ENCODE measurements at places on chromosomes 2 and 18.
A peak's percentile ranks its signal among the peaks of the same experiment; 100 is the strongest.

GRCh38 chr2:55811048-55811447 lies 112.5 kb downstream of the EFEMP1 start:
- no peak for DNase-seq

- no peak for DNase-seq
Measured at GRCh38 chr2:239271882-239272281, 128.9 kb downstream of the HDAC4 start.

- DNase-seq = no peak
Measured at GRCh38 chr18:74163019-74163660, 14.8 kb downstream of the TIMM21 start.

DNA sequence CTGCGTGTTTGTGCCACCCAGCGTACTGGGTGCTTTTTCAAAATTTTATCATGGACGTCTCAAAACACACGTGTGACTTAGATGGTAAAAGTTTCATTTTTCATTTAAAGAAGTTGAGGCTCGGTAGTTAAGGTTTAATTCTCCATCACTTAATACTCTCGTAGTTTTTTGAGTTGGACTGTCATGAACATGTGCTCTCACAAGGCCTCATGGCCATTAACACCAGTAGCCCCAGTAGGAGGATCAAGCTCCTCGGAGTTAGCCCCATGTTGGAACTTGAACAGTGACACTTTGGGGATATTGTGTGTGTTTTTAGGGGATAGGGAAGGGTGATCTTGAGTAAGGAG lies 15.3 kb downstream of the NMUR1 start:
- no peak for DNase-seq

- DNase-seq = no peak
Measured at GRCh38 chr2:101478181-101479001, 3.5 kb upstream of the RFX8 start.

DNA sequence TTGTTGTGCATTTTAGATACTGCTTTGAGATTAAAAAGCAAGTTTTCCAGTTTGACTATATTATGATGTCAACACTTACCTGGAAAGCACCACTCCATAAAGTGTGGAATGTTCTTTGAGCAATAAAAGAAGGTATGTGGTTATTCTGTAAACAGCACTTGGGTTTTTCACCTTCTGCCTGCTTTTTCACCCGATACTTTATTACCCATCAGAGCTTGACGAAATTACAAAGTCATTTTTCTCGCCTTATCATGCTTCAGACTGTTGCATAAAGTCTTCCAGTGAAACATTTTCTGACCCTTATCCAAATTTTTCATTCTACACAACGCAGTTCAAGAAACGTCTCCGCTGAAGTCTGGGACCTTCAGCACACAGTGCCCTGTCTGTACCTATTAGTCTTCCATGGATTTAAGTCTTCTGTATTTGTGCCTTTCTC lies 25.2 kb downstream of the CAB39 start:
- no peak for DNase-seq

DNA sequence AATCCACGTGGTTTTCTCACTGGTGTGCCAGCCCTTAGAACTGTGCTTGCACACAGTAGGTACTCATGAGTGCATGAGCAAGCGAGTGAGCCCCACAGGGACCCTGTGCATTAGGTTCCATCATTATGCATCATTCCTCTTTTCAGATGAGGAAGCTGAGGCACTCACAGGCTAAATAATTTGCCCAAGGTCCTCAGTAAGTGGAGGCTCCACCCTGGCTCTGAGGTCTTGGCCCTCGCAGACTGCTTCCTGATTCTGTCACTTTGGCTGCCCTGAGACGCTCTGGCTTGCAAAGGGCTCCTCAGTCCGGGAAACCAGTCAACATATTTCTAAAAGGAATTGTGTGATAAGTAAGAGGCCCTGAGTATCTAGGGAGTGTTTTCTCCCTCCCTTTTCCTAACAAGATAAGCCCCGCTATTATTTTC lies 71.7 kb downstream of the IL1R2 start:
- DNase-seq = no peak

DNA sequence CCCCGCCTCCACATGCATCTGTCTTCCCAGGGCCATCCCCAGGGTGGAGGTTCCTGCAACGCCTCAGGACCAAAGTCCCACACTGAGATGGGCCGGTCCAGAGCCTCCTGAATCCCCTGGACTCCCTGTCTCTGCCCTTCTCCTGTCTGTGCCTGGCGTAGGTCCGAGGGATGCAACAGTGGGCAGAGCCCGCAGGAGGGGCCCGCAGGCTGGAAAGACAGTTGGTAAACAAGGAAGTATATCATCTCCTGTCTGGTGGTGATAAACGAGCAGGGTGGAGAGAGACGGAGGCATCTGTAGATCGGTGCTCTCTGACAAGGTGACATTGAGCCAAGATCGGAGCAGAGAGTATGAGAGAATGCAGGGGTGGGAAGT lies 72.6 kb upstream of the RAB6C start:
- no peak for DNase-seq

- peak; percentile 65 for DNase-seq
Measured at GRCh38 chr2:205754924-205755321, 72.6 kb downstream of the NRP2 start.

GRCh38 chr2:16394072-16394985 lies 271.3 kb downstream of the CYRIA start:
- no peak for DNase-seq

- DNase-seq = no peak
Measured at GRCh38 chr18:8045884-8046281, 478.8 kb downstream of the PTPRM start.

GRCh38 chr2:34229998-34230397 lies 630.9 kb upstream of the FAM98A start:
- no peak for DNase-seq

GRCh38 chr2:204645018-204645773 lies 99.9 kb downstream of the PARD3B start:
- peak; percentile 8 for DNase-seq

GRCh38 chr2:200668478-200668877 lies 82.7 kb downstream of the AOX1 start:
- no peak for DNase-seq

DNA sequence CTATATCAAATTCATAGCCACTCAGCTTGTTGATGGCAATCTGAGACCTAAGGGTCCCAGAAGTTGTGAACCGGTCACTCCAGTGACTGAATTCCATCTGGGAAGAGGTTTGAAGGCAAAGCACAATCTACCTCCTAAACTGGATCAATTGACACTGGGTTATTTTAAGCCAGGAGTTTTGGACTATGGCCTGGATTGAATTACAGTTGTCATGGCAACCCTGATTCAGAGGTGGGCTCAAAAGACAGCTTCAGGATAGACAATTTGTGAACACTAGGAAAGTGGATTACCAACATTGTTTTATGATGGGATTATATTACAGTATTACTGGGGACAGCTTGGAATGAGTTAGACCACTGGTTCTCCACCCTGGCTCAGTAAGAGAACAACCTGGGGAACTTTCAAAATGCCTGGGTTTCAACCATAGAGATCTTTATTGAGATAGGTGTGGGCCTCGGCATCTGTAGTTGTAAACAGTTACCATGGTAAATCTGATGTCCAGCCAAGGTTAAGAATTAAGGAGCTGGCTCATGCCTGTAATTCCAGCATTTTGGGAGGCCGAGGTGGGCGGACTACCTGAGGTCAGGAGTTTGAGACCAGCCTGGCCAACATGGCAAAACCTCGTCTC lies 58.8 kb downstream of the MFSD6 start:
- no peak for DNase-seq

DNA sequence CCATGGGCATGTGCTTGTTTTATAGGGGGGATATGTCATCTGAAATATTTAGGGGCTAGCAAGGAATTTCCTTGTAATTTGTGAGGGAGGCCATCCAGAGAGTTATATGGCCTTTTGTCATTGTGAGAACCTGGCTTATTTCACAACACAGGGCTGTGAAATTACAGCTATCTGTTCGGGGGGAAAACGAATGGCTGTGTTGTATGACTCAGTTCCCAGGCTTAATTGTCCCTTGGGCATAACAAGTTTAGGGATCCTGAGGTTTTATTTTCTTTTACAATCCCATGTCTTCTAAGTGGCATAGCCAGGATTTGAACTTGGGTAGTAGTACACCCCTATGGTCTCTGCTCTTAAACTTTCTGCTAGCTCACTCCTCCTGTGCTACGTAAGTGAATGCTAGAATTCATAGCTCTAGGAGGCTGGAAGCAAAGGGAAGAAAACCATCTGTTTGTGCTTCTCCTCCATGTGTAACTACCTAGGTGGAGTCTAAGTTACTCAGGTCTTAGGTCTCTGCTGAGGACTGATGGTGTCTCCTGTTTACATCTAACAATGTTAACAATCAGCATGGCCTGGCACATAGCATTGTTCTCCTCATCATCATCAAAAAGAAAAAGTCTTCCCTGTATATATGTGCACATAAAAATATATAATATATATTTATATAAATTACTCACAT lies 53.8 kb downstream of the SKA1 start:
- no peak for DNase-seq

GRCh38 chr2:37855283-37856041 lies 69.6 kb upstream of the RMDN2 start:
- no peak for DNase-seq

DNA sequence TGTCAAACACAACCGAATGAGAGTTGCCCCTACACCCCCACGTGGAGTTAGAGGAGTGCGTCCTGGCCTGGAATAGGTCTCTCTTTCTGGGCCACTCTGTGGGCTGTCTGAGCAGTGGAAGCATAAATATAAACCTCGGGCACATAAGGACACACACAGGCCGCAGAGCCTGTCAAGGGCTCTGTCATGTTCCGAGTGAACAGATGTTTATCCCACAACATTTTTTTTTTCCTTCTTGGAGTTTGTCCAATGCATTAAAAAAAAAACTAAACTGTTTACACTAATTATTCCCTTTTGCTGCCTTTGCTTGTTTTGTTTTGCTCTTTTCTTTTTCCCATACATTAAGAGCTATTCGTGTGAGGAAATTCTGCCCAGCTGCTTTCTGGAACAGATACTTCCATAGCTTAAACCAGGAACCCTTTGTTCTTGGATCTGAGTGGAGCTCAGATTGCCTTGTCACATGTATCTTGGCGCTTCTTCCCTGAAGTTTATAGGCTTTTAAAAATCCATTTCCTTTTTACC lies 228.3 kb upstream of the FOSL2 start:
- DNase-seq = no peak

GRCh38 chr2:224861266-224861665 lies 145.1 kb upstream of the CCDC195 start:
- no peak for DNase-seq

DNA sequence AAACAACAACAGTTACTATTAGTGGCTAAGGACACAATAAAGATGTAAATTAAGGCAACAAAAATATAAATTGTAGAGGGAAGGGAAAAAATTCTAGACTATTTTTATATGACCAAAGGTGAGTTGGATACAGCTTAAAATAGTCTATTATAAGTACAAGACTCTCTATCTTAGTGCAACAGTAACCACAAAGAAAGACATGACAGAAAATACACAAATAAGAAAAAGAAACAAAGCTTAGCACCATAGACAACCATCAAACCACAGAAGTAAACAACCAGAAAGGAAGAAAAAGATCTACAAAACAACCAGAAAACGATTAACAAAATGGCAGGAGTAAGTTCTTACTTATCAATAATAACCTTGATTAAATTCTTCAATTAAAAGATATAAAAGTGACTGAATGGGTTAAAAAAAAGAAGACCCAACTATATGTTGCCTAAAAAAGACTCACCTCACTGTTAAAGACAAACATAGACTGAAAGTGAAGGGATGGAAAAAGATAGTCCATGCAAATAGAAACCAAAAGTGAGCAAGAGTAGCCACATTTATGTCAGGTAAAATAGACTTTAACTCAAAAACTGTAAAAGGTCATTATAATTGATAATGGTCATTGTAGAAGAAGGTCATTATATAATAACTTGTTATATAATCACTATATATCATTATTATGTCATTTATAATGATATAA lies 62.5 kb downstream of the USP40 start:
- no peak for DNase-seq

- DNase-seq = no peak
Measured at GRCh38 chr2:12970861-12971260, 254.1 kb downstream of the TRIB2 start.

GRCh38 chr2:121243821-121244460 lies 41.1 kb downstream of the TFCP2L1 start:
- DNase-seq = no peak

GRCh38 chr2:207762146-207762545 lies 7.6 kb downstream of the FZD5 start:
- no peak for DNase-seq

GRCh38 chr2:152657043-152657442 lies 60.2 kb downstream of the PRPF40A start:
- no peak for DNase-seq

DNA sequence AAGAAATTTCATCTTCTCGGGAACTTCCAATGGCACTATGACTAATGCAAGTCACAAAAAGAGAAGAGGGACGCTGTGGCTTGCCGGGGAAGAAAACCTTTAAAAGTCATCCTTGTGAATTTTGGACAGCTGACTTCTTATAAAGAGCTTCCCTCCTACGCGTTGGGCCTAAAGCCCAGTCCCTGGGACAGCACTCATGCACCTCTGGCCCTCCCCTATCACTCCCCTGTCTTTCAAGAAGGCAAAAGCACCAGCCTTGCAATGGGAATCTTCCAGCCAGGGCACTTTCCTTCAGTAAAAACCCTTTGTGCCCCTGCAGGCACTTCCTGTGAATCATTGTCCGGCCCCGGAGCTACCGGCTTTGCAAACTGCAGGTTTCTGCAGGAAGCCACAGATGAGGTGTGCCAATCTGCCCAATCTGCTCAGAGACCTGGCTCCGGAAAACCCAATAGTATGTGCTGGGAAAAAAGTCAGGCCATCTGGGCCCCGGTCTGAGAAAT lies 7.1 kb downstream of the MREG start:
- DNase-seq = peak; percentile 35

DNA sequence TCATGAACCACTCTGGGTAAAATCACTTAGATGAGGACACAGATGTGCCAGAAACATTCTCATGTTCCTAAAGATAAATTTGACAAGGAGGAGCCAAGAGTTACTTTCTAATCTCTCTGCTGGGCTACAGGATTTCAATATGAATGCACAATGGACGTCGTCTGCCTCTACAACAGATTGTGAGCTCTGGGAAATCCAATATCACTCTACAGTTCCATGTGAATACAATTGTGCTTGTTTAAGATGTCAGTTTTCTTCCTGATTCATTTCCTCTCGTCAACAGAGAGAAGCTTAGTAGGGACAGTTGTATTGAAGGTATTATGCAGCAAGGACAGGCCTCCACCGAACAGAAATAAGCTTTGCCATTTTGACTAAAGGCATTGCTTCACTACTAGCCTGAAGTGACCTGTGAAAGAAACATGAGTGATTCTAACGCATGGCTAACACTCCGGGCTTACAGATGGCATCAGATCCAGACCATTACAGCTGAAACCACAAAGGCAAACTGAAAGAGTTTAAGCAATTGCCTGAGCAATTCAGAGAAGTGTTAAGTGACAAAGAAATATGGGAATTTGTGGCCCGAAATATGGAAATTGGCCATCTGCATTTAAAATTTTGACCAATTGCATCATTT lies 1591.5 kb downstream of the LRP1B start:
- DNase-seq = no peak

DNA sequence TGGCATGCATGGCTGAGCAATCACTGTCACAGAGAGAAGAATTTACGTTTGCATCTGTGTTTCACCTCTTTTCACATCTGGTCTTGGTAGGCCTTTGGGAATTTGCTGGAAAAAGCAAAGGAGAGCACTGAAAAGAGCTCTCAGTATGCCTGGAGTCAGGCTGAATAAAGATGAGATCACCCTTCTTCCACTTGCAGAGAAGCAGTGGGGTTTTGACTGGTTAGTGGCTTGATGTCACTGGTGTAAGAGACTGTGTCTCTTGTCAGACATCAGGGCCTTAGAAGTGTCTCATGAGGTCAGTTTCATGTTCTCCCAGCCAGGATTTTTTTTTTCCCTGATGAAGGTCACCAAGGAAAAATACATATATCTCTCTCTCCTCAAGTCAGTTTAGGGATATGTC lies 353.8 kb downstream of the INSIG2 start:
- DNase-seq = no peak
